ENCODE measurements at places on chromosomes 5 and 9.

GRCh38 chr9:83191154-83191553, 128.2 kb upstream of the RASEF start:
- DNase-seq, result no peak

GRCh38 chr5:142486020-142486419, 161.2 kb upstream of the SPRY4 start:
- DNase-seq, result no peak

DNA sequence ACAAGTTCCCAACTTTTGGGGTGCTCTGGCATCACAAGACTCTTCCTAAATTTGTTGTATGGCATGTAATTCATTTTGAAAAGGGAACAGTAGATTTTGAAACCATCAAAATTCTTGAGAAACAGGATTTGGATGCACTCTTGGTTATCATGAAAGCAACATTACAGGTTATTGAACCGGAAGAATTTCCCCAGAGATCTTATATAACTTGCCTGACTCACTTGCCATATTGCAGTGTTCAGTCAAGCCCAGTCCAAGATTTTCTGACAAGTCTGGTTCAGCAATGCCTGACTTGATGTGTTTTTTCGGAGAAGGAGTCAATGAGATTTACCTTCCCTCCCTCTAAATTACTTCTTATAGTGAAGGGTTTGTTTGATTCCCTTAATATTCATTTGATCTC, 32.0 kb downstream of the SMIM15 start:
- no peak for DNase-seq

GRCh38 chr5:55857247-55857640, 6.1 kb downstream of the IL31RA start:
- no peak for DNase-seq

GRCh38 chr9:79572608-79573411, 1.0 kb downstream of the TLE4 start:
- peak; percentile 60 for DNase-seq

DNA sequence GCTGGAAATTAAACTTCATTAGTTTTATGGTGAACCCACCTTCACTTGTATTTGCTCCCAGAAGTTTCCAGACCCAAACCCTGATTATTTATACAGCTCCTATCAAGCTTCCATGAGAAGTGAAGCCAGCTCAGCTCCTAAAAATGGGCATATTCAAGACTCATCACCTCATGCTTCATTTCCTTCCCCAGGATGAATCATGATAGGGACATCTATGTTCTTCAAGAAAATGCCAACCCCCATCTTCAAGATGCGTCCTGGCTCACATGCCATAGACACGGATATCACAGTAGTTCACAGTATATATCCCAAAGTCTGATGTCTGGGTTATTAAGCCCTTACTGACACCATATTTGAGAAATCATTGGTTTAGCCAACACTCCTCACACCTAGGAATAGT, 217.6 kb downstream of the NPR3 start:
- DNase-seq, result no peak

All from CD4-positive, alpha-beta T cell treated with Interferon gamma for 1 hour (primary cell).